ENCODE measurements at places on chromosomes 2 and 18.

DNA sequence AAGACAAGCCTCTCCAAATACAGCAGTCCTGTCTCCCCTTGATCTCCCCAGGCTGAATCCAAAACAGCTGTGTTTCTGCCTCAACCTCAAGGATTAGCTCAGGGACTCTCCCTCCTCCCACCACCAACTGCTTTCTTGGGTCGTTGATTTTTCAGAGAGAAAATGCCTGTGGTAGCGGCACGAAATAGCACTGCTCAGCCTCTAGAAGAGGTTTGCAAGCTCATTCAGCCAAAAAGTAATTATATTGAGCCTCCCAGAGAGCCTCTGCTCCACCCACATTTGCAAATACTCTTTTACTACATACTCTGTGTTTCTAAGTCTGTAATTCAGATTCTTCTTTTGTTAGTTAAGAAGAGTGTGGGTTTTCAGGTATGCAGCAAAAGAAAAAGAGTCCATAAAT lies 396.4 kb upstream of the TNP1 start:
- DNase-seq, result no peak

GRCh38 chr2:142415461-142415860 lies 284.6 kb upstream of the LRP1B start:
- no peak for DNase-seq

DNA sequence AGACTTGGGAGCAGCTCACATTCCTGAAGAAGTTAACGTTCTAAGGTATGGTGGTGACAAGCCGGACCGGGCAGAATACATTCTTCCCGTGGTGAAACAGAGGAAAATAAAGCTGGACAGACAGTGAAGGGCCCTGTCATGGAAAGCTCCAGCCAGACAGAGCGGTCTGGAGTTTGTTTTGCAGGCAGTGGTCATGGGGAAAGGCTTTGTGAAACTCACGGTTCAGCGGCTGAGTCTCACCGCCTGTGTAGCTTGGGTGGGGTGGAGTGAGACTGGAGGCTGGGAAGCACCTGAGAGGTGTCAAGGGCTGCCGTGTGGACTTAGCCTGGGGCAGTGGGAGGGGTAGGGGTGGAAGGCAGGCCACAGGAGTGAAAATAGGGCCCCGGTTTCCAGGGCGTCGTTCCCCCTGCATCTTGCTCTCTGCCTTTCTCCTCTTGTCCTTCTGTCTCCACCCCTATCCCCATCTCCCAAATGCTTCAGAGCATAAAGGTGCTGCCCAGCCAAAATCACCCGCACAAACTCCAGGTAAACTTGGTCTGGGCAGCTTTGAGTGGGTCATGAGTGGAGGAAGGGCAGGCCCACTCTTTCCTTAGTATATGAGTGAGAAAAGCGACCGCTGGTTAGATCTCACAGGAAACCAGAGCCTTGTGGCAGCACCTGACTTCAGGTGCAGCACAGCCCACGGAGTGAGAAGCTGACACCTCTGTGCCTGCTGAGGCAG lies 11.4 kb upstream of the SLC20A1 start:
- no peak for DNase-seq

- DNase-seq, result no peak
These were observed 78.4 kb downstream of the NEB start for GRCh38 chr2:151655663-151656398.

- DNase-seq, result no peak
These were observed 110.1 kb downstream of the RGPD3 start for GRCh38 chr2:106358081-106358480.

- no peak for DNase-seq
These were observed 8.4 kb upstream of the CTLA4 start for GRCh38 chr2:203859030-203859789.

DNA sequence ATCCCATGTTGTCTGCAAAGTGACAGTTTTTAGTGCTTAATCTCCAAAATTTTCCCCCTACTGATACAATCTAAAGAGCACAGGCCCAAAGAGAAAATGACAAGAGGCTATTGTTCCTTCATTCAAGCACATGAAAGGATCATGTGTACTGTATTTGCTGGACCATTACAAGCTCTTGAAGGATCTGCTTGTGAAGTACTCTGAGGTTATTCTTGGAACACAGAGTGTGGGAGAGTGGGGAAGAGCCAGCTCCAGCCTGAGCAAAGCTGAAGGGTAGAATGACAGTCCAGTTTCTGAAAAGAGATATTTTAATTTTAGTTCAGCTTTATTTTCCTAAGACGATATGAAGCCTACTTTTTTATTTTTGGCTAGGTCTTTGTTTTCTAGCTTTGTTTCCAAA lies 112.2 kb downstream of the GALNT3 start:
- no peak for DNase-seq

DNA sequence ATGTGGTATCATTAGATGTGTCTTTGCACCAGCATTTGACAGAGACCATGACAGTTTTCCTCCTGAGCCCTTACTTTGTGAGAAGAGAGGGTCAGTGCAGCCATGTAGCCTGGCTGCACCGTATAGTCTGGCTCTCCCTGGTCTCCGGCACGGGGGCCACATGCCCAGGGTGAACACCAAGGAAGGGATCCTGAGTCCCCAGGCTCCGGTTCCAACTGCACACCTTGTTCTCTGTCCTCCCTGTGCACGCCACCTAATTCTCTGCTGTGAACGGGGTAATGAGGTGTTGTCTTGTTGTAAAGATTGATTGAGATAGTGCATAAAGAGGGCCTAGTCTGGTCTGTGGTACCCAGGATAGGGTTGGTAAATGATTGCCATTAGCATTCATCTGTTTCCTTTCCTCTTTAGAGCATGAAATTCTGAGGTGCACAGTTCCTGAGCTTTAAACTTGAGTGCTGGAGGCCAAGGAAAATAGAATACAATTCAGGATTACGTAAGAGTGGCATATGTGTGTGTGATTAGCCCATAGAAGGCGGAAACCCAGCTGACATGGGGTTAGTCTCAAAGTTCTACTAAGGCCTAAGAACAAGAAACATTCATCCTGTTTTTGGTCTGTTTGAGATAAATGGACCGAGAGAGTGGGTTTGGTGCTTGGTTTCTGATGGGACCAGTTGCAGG lies 55.5 kb downstream of the NCK2 start:
- DNase-seq, result no peak

DNA sequence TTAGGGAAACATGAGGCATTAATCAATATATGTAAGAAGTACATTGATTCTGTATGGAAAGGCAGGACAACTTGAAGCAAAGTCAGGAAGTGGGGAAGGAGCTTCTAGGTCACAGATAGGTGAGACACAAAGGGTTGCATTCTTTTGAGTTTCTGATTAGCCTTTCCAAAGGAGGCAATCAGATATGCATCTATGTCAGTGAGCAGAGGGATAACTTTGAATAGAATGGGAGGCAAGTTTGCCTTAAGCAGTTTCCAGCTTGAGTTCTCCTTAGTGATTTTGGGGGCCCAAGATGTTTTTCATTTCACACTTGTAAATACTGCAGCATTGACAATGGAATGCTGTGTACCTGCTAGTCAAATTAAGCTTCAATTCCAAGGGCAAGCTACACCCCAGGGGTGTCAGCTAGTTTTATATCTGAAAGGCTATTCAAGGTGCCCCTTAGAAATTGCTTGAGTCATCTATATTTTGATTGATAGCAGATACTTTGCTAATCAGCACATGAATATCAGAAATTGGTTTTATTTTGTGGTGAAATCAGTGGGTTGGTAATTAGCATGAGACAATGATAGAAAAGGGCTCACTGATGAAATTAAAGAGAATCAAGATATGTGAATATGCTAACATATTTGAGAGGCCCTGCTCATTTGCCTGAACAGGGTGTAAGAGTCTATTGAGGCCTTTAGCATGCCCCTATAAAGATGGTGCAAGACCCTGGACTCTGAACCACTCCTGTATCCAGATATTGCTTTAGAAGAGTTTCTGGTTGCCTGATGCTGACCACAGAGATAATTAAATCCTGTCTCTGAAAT lies 131.5 kb downstream of the TMEM17 start:
- DNase-seq, result no peak

DNA sequence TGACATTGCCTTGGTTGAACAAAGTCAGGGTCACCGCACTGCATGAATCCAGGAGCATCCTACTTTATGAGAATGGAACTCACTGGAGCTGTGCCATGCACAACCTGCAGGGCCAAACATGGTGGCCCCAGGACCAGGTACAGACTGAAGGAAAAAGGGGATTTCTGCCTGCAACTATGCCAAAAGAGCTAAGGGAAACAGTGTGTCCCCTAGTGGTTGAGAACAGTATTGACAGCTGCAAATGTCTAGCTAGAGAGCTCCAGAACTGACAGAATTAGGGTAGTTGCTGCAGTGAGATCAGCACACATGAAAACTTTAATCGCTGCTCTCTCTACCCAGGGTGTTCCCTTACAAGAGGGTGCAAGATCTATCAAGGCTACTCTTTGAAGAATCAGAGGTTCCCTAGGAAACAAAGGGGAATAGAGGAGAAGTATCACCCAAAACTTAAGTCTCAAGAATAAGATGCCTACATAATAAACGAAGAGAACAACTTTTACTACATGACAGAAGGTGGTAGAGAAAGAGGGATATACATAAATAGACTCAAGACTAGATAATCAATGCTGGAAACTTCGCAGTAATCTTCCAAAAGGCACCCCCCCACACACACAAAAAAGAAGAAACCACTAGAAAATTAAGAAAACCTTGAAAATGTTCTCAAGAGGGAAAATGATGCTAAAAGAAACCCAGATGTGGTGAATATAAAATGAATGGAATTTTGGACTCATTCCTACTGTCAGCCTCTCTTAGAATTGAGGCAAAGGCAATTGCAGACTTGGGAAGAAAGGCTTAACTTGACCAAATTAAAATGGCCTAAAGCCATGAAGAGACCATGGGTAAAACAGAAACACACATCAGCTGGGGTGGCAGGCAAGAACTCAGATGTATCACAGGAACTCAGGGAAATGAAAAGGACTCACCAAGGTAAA lies 43.6 kb upstream of the IHH start:
- peak; percentile 20 for DNase-seq

DNA sequence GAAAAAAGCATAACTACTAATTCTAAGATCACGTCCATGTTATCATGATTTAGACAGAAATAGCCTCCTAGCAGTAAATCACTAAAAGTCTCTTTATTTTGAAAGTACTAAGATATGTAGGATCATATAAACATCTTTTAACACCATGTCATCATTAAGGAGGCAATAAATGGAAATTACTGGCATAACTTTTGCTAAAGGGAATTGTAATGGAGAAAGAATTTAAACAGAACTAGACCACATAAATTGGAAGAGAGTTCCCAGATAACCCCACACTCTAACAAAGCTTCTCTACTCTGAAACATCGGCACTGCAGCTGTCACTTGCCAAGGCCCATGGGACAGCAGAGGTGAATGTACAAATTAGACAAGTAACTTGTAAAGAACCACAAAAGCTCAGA lies 29.5 kb downstream of the STK39 start:
- DNase-seq, result no peak

DNA sequence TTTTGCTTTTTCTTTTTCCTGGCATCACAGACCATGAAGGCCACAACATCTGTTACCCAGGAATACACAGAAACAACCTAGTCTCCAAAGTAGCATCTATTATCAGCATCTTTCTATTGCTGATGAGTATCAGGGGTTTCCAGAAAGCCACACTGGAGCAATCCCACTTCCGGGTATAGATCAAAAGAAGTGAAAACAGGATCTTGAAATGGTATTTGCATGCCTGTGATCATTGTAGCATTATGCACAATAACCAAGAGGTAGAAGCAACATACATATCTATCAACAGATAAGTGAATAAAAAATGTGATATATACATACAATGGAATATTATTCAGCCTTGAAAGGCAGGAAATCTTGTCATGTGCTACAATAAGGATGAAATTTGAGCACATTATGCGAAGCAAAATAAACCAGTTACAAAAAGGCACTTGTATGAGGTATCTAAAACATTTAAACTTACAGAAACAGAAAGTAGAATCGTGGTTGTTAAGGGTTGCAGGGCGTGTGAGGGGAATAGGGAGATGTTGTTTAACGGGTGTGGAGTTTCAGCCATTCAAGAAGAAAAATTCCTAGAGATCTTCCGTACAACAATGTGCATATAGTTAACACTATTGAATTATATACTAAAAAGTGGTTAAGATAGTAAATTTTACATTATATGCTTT lies 115.1 kb downstream of the KCNE4 start:
- no peak for DNase-seq

GRCh38 chr2:206853915-206854314 lies 85.4 kb upstream of the CPO start:
- DNase-seq, result no peak

DNA sequence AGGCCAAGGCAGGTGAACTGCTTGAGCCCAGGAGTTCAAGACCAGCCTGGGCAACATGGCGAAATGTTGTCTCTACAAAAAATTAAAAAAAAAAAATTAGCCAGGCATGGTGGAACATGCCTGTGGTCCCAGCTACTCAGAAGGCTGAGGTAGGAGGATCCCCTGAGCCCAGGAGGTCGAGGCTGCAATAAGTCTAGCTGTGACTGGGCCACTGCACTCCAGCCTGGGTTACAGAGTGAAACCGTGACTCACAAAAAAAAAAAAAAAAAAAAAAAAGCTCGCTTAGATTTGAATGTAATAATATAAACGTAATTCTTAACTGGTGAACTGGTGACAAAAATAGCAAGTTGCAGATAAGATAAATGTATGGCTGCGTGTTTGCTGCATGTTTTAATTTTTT lies 56.5 kb downstream of the TFCP2L1 start:
- no peak for DNase-seq

DNA sequence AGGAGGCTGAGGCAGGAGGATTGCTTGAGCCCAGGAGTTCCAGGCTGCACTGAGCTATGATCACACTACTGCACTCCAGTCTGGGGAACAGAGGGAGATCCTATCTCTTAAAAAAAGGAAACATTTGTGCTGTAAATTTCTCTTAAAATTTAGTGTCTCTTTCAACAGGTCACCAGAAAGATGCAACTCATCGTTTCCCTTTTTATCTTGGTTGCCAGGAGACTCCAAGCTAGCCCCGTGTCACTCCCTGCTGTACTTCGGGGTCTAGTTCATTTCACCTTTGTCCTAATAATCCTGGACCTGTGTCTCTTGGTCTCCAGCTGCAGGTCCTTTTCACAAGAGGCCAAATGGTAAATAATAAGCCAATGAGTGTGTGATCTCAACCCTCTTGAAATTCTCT lies 7.1 kb downstream of the HS1BP3 start:
- no peak for DNase-seq

DNA sequence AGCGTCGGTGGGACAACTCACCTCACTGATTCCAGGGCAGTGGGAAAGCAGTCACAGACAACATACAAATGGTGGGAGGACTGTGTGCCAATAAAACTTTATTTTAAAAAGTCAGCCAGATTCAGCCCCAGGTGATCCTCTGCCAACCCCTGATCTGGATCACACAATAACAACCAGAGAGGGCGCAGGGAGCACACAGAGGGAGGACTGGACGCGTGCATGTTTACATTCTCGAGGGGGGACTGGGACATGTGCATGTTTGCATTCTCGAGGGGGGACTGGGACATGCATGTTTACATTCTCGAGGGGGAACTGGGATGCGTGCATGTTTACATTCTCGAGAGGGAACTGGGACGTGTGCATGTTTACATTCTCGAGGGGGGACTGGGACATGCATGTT lies 209.5 kb downstream of the NDUFA10 start:
- no peak for DNase-seq

- no peak for DNase-seq
These were observed 458.8 kb downstream of the SETBP1 start for GRCh38 chr18:45139478-45139877.

- DNase-seq, result no peak
These were observed 183.7 kb upstream of the COPS8 start for GRCh38 chr2:236901956-236902355.
